ENCODE measurements at places on chromosomes 5 and 9. TPM values are rescaled to one million over a fixed set of nuclear protein-coding genes. Genes with fewer than 3 reads are reported as not detected.

The PDE8B gene
- total RNA-seq: 0.03 TPM

The ZBTB43 gene
- 7.6 TPM for total RNA-seq

The CDKN2A gene
- total RNA-seq: not detected

The LHX6 gene
- total RNA-seq: 5.2 TPM

The PCDHAC2 gene
- total RNA-seq: 24.2 TPM

The GAS1 gene
- total RNA-seq: 3.6 TPM

The FAXDC2 gene
- 9.6 TPM for total RNA-seq

The CDHR2 gene
- 0.21 TPM for total RNA-seq

The TARS1 gene
- total RNA-seq: 250 TPM

The KCTD16 gene
- total RNA-seq: 0.04 TPM

DNA sequence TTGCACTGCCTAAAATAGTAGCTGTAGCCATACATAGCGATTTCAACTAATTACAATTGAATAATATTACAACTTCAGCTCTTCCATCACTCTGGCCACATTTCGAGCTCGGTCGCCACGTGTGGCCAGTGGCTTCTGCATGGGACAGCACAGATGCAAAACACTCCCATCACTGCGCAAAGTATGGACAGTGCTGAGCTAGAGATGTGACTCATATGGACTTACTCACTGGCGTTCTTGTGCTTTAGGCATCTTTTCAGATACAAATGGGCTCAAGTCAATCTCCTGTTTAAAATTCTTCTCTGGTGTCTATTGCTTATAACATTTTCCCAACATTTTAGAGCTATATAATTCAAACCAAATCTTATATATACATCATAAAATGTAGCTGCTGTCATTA is 222.7 kb downstream of the ELAVL2 start:
- no peak for DNase-seq

GRCh38 chr5:135493406-135494180 is 41.4 kb upstream of the TIFAB start:
- no peak for DNase-seq

DNA sequence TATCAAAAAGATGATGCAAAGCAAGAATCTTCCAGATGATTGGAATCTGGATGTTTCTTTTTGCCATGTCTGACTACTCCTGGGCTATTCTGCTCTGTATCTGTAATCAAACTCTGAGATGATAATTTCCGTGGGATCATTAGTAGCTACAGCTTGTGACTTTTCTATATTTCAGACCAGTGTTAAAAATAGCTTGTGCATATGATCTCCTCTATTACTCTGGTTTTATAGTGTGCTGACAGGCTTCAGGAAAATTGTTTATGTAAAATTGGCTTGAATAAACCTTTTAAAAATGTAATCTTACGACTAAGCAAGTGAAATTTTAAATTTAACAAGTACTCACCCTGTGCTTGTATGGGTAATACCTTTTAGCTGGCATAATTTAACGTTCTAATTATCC is 40.4 kb downstream of the NAA35 start:
- no peak for DNase-seq

DNA sequence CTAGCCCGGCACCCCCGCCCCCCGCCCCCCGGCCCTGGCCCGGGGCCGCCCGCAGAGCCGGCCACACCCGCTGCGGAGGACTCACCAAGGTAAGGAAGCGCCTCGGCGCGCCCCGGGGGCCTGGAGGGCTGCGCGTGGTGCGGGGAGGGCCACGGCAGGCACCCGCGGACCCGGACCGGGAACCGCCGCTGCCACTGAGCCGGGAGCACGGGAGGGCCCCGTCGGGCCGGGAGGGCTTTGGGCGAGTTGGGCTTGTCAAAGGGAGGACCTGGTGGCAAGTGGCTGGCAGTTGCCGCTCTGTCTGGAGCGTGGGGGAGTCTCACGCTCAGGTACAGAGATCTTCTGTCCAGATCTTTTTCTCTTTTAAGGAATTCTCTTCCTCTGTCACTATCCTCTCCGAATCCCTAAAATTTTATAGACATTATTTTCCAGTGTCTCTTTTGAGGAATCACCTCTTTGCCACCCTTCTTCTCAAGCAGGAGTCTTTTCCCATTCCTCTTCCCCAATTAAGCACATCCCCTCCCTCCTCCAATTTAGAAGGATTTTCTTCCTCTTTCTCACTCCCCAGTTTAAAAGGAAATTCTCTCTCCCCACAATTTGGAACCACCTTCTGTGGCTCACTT is 11.3 kb upstream of the LHX2 start:
- DNase-seq: peak; percentile 70

DNA sequence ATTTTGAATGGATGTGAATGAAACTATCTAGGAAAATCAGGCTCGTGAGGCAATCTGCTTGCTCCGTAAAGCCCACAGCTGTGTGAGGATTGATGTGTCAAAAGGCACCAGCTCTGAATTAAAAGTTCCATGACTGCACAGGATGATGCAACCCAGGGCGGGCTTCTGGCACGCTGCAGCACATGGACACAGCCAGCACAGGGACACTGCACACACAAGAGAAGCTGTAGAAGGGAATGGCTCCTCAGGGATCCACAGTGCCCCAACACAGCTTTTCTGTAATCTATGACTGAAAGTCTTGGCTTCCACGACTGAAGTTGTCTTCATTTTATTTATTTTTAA is 151.0 kb downstream of the GCNT1 start:
- no peak for DNase-seq

- DNase-seq: no peak
Observed at GRCh38 chr5:134092875-134093274, 21.6 kb upstream of the TCF7 start.

DNA sequence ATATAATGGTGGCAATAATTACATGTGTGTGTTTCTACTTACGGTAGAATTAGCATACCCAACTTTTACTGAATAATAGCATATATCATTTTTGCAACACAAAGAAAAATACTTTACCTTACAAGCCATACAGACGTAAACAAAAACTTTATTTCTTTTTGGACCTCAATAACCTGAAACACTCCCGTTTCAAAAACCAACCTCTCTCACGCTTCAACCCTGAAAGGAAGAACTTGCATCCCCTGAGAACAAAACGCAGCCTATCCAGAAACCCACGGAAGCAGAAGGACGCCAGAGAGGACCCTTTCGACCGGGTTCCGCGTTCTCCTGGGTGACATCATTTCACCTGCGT is at the start of gene RNF38:
TSS of gene RNF38 (minus strand) at position 290 of the 352 bp plus-strand sequence. CDS start at position 129, 161 bp downstream.
- DNase-seq: no peak

DNA sequence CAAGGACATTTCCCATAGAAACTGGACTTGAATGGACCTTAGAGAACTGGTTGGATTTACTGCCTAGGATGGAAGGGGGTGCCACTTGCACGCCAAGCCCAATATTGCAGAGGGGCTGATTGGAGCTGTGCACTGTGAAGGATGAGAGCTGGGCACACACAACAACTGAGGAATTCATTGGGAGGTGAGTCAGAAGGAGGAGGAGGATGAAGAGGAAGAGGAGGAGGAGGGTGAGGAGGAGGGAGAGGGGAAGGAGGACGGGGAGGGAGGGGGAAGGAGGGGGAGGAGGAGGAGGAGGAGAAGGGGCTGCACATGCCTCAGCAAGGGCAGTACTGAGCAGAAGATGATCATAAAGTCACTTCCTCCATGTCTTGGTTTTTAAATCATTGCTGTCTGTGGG is 5.7 kb upstream of the ICE1 start:
- DNase-seq: no peak

DNA sequence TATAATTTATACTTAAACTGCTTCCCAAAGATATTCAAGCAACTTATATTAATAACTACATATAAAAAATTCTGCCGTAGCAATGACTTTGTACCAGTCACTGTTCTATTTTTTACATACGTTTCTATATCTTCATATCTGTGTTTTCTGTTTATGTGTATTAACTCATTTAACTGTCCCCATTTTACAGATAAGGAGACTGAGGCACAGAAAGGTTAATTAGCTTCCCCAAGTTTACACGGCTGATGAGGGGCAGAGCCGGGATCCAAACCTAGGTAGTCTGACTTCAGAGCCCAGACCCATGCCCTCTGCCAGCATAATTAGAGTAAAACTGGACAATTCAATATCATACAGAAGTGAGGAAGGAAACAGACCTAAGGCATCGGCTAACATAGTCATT is 259.7 kb upstream of the TUT7 start:
- DNase-seq: no peak

GRCh38 chr5:177133096-177133852 is at the start of gene NSD1:
Gene NSD1 (plus strand): TSS chr5:177133773. CDS start chr5:177135104, 1,331 bp downstream.
- DNase-seq: peak; percentile 99

DNA sequence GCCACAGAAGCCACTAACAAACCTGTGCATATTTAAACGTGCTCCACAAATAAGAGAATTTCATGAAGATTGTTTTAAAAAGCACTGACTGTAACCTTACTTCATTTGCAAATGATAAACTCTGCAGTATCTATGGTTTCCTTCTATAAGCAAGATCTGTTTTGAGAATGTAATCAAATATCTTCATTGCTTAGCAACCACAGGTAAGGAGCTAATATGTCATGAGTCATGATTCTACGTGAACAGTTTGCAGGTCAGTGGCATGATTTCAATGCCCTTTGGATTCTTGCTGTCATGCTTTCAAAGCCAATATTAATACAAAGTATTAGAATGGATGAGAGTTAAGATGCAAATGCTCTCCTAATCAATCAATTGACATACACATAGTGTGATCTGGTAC is 325.0 kb downstream of the EDIL3 start:
- DNase-seq: no peak

GRCh38 chr9:127598839-127599549 is 13.1 kb upstream of the STXBP1 start:
- DNase-seq: no peak

- DNase-seq: peak; percentile 30
Observed at GRCh38 chr9:71363286-71363961, 242.0 kb upstream of the TRPM3 start.

- no peak for DNase-seq
Observed at GRCh38 chr5:25439025-25439424, 794.2 kb upstream of the CDH10 start.

DNA sequence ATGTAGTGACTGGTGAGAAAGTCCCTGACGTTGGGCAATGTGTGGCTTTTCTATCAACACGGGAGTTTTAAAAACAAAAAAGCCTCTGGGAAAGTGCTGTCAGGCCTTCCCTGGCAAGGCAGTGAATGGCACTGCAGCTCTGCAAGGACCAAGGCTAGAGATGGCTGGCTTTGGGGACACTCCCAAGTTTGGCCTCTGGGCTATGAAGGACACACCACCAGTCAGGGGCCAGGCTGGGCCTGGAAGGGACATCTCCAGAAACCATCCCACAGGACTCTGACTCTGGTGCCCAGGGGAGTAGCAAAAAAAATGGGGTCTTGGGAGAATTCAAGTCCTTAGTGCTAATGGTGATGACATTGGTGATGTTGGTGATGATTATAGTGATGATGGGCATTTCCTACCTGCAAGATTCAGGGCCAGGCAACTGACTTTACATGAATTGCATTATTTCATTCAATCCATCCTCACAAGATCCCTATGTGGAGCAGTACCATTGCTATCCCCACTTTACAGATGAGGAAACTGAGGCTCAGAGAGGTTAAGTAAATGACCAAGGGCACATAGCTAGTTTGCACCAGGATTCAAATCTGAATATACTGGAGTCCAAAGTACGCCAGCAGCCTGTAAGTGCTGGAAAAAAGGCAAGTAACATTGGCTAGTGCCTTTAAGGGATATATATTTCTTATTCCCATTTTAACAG is 2.6 kb upstream of the PPARGC1B start:
- DNase-seq: no peak

- DNase-seq: peak; percentile 31
Observed at GRCh38 chr9:134206311-134207300, 42.2 kb upstream of the RNU6ATAC start.

DNA sequence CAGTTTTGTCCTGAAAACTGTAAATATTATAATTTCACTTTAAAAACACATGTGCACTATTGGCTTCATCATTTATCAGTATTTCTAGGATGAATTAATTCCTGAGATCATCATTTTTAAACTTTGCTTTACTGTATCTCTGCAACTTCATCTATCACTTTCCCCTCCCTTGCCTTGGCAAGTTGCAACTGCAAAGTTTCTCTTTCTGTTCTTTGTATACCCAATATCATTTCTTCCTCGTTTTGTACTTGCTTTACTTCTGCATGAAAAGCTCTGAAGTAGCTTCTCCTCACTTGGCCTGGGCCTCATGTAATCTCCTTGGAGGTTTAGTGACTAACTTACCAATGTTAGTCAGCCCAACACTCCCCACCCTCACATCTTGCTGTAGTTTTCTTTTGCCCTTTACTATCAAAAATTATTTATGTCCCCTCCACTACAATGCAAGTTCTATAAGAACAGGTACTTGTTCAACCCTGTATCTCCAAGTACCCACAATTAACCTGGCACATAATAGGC is 12.8 kb downstream of the C5orf63 start:
- no peak for DNase-seq

- DNase-seq: peak; percentile 15
Observed at GRCh38 chr5:98513380-98513779, 260.1 kb upstream of the RGMB start.

- no peak for DNase-seq
Observed at GRCh38 chr5:181152406-181152805, 5.0 kb downstream of the OR2V2 start.

DNA sequence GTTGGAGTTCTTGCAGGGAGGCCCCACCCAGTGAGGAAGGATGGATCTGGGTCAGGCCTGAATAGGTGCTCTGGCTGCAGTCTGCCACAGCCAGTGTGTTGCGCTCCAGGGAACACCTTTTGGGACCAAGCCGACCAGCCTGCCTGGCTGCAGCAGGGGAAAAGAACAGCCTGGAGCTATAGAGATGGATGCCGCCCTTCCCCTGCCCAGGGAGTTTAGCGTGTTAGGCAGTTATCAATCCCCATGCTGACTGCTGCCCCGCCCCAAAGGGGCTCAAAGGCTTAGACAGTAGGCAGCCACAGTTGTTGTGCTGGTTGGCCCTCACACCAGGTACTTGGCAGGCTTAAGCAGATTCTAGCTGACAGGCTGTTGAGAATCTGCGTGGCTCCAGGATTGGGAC is 153.4 kb upstream of the ADAMTS19 start:
- DNase-seq: no peak

DNA sequence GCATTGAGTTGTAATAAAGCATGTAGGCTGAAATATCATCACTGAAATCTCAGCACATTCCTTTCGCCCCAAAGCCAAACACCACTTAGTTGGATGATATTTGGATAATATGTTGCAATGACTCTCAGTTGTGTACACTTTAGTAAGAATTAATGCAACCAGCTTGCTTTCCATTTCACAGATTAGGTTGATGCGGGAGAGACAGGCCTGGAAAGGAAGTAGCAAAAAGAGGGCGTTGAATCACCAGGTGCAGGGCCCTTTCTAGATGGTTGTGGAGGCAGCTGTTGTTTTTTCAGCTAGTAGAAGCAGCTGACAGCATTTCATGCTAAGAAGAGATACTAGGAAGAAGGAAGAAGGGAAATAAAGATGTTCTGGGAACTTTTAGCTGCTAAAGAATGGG is 30.9 kb downstream of the DMRT3 start:
- DNase-seq: no peak

GRCh38 chr5:9972059-9972458 is 277.6 kb downstream of the ATPSCKMT start:
- DNase-seq: no peak

GRCh38 chr5:81749561-81750307 is 1.2 kb downstream of the SSBP2 start:
- peak; percentile 75 for DNase-seq

- no peak for DNase-seq
Observed at GRCh38 chr9:88813638-88814209, 177.5 kb upstream of the S1PR3 start.

GRCh38 chr5:34525761-34526160 is 130.4 kb upstream of the RAI14 start:
- DNase-seq: no peak

GRCh38 chr9:84436386-84437109 is 96.0 kb upstream of the SLC28A3 start:
- no peak for DNase-seq

GRCh38 chr5:93899026-93899600 is 157.7 kb upstream of the POU5F2 start:
- DNase-seq: no peak

- no peak for DNase-seq
Observed at GRCh38 chr5:164518067-164518740, 1012.8 kb downstream of the MAT2B start.
